ENCODE measurements at places on chromosomes 4 and X. TPM values are rescaled to one million over a fixed set of nuclear protein-coding genes. Genes with fewer than 3 reads are reported as not detected.

DNA sequence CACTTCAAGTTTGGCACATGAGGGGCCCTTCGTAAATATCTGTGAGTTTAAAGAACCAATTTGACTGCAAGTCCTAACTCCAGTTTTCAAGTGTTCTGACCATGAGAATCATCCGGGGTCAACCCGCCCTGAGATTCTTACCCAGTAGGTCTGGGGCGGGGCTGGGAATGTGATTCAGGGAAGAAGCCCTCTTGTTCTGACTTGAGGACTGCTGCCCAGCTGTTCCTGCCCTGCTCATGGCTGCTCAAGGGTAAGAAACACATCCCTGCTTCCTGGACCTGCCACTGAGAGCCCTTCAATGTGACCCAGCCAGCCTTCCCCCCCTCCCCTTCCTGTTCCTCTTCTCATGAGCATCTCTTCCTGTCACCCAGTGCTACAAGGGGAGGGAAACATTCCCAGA is 92.7 kb upstream of the PGRMC2 start:
- DNase-seq = no peak

DNA sequence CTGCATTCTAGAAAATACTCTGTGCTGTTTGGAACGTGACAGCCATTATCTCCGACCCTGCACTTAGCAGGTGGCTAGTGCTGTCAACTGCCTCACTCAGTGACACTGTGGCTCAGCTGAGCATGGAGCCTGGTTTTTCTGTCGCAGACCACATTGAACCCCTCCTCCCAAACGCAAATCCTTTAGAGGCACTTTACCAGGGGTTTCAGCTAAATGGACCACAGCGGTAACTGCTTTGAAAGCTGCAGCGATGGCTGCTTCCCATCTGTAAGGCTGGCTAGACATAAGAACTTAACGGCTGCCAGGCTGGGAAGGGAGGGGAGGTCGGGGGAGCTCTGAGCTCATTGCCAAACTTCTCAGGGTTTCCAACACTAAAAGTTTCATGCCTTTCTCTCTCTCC is 8.1 kb downstream of the SLC34A2 start:
- DNase-seq = no peak

DNA sequence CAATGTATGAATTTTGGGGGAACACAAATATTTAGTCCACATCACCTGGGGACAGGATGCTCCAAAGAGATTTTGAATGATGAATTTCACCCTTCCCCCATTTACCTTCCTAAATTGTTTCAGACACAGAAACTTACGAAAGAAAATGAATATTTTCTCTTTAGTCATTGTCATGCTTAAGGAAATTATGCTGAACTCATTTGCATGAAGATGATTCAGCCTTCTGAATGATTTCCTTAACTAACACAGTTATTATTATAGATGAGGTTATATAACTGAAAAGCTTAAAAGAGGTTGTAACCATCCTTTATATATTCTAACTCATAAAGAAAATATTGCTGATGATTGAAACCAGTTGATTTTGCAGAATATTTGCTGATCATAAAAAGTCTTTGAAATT is 61.1 kb downstream of the KCNIP4 start:
- DNase-seq = no peak

Gene FAM114A1
- total RNA-seq = 141 TPM

GRCh38 chrX:17053502-17053901 is 107.0 kb downstream of the REPS2 start:
- peak; percentile 30 for DNase-seq

- no peak for DNase-seq
These were observed 22.3 kb downstream of the NKX1-1 start for GRCh38 chr4:1383728-1384591.

- peak; percentile 70 for DNase-seq
These were observed 10.7 kb upstream of the HCCS start for GRCh38 chrX:11100281-11101035.

Gene FGFR3
- total RNA-seq = 1.4 TPM

- DNase-seq = no peak
These were observed 12.9 kb downstream of the PALLD start for GRCh38 chr4:168509786-168510185.

Gene CPZ
- not detected for total RNA-seq

DNA sequence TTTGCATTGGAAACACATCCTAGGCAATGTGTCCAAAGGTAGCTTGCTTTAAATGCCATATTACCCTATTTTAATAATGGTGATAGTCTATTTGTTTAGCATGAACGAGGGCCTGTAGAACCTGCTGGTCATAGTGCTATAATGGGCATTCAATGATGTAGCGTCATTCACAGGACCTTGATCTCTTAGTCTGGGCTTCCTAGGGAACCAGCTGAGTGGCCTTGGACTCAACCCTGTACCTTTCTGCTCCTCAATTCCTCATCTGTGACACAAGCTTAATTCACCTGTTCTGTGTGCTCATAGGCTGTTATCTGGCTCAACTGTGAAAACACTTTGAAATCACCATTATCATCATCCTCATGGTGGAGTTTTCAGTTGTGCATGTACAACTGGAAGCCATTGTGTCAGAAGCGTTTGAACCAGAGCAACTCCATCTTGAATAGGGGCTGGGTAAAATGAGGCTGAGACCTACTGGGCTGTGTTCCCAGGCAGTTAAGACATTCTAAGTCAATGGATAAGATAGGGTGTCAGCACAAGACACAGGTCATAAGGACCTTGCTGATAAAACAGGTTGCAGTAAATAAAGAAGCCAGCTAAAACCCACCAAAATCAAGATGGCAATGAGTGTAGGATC is 346.8 kb upstream of the KLF3 start:
- DNase-seq = no peak

GRCh38 chr4:137677863-137678262 is 145.6 kb upstream of the PCDH18 start:
- DNase-seq = no peak

- no peak for DNase-seq
These were observed 34.8 kb downstream of the ZFP42 start for GRCh38 chr4:188030401-188030800.

Gene GATA1
- total RNA-seq = not detected

DNA sequence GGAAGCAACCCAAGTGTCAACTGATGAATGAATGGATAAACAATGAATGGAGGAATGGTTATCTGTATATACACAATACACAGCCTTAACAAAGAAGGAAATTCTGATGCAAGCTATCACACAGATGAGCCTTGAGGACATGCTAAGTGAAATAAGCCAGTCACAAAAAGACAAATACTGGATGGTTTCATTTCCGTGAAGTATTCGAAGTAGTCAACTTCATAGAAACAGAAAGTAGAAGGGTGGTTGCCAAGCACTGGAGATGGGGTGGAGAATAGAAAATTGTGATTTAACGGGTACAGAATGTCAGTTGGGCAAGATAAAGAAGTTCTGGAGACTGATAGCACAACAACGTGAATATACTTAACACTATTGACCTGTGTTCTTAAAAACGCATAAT is 28.2 kb downstream of the CENPU start:
- DNase-seq = no peak

- no peak for DNase-seq
These were observed 109.3 kb downstream of the GATB start for GRCh38 chr4:151651496-151651895.

- no peak for DNase-seq
These were observed 26.2 kb downstream of the SYAP1 start for GRCh38 chrX:16745659-16746058.

Gene RWDD4
- 20.2 TPM for total RNA-seq

DNA sequence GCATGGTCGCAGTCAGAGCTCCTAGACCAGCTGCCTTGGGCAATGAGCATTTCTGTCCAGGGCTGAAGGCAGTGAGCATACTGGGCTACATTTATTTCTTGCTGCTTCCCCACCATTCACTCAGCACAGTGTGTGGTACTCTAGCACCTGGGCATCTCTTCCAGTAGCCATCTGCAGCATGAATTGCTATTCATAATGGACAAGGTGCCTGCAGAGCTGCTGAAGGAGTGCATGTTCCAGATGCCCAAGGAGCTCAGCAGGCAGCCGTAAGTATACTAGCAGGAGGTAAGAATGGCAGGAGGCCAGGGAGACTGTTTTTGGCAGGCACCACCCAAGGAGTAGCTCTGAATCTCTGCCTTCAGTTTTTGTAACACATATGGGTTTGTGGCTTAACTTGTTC is 110.4 kb upstream of the RXFP1 start:
- DNase-seq = no peak

Gene ANK2
- 41.4 TPM for total RNA-seq

Gene CCKAR
- total RNA-seq = not detected

Gene MID1
- 63.8 TPM for total RNA-seq

GRCh38 chr4:18014269-18014668 is 7.3 kb downstream of the LCORL start:
- DNase-seq = no peak

GRCh38 chr4:94871644-94872305 is 114.0 kb downstream of the BMPR1B start:
- no peak for DNase-seq

GRCh38 chr4:94127707-94128328 is 79.8 kb upstream of the SMARCAD1 start:
- peak; percentile 54 for DNase-seq

Gene STS
- 6.1 TPM for total RNA-seq

DNA sequence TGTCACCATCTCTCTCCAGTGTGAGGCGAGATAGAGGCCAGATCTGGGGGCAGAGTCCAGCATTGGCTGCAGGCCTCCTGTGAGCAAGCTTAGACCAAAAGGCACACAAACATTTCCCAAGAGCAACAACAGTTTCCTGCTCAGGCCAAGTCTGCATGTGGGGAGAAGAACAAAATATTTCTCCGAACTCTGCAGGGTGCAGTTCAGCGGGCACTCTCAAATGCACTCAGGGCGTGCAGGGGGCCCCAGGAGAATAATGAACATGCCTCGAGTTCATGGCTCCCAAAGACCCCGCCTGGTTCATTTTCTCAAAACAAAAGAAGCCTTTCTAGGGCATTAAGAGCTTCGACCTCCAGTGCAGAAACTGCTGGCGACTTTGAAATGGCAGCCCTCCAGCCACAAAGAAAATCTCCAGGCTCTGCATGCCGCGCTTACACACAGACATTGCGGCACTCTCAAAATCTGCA is 57.8 kb upstream of the HELT start:
- no peak for DNase-seq

DNA sequence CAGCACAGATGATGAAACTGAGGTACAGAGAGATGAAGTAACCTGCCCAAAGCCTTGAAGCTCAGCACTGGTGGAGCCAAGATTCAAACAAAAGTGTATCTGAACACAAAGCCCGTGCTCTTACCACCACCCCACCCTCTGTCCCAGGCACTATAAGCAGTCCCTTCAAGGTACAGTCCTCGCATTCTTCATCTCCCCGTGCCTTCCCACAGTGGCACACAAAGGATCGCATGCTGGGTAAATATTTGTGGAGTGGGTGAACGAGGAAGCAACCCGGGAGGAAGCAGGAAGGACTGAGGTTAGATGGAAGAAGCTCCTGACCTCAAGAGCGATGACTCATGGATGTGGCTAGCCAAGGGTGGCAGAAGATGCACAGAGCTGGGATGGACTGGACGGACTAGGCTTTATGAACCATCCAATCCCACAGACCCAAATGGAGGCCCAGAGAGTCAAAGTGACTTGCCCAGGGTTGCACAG is 18.4 kb downstream of the IQSEC2 start:
- peak; percentile 17 for DNase-seq
